ENCODE measurements at places on chromosomes 7 and 10. TPM values are rescaled to one million over a fixed set of nuclear protein-coding genes. Genes with fewer than 3 reads are reported as not detected.

Gene LRRD1
- total RNA-seq, result 0.14 TPM

Gene ANXA11
- total RNA-seq, result 52.5 TPM

Gene UNCX
- total RNA-seq, result not detected

Gene CYP3A5
- total RNA-seq, result 0.28 TPM

Gene MRC1
- total RNA-seq, result under 0.01 TPM

Gene KCNMA1
- 30.9 TPM for total RNA-seq

All from smooth muscle cell of bladder (primary cell).